ENCODE measurements at places on chromosomes 5 and 9.

GRCh38 chr9:88820055-88820454 is 171.2 kb upstream of the S1PR3 start:
- H3K27ac ChIP-seq, result no peak overlapping the region
- H3K4me3 ChIP-seq, result no peak overlapping the region
- no peaks in the 10 kb centered on the region for H3K27me3 ChIP-seq
- H3K36me3 ChIP-seq, result no peaks in the 10 kb centered on the region
- DNase-seq, result no peak

- H3K4me1 ChIP-seq, result peaks cover 82% of the 10 kb centered on the region
- DNase-seq, result no peak
- no peak overlapping the region for H3K27ac ChIP-seq
- no peak overlapping the region for H3K4me3 ChIP-seq
These were observed 7.2 kb upstream of the ARSI start for GRCh38 chr5:150309886-150310239.

- H3K4me1 ChIP-seq, result no peaks in the 10 kb centered on the region
- no peaks in the 10 kb centered on the region for H3K36me3 ChIP-seq
- H3K4me3 ChIP-seq, result no peak overlapping the region
- H3K27ac ChIP-seq, result no peak overlapping the region
These were observed 28.3 kb upstream of the TGFBR1 start for GRCh38 chr9:99076483-99077171.

DNA sequence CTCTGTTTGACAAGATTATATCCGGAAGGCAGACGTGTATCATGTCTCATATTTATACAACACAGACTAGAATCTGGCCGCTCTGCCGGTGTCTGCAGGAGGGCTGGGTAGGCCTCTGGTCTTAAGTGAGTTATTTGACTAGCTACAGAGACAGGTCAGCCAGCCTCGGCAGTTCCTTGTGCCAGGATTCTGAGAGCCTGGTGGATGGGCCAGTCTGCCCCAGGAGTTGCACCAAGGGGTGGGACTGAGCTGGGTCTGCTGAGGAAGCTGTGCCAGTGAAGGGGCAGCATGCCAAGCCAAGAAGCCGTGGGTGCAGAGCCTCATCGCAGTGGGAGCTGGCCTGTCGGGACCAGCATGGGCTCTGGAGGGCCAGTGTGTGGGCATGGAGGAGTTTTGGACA is 7.1 kb downstream of the SNX18 start:
- H3K4me1 ChIP-seq, result peaks cover 19% of the 10 kb centered on the region
- no peak overlapping the region for H3K4me3 ChIP-seq
- H3K36me3 ChIP-seq, result no peaks in the 10 kb centered on the region
- no peak overlapping the region for H3K27ac ChIP-seq
- no peak for DNase-seq
